ENCODE measurements at places on chromosomes 3 and 15.

DNA sequence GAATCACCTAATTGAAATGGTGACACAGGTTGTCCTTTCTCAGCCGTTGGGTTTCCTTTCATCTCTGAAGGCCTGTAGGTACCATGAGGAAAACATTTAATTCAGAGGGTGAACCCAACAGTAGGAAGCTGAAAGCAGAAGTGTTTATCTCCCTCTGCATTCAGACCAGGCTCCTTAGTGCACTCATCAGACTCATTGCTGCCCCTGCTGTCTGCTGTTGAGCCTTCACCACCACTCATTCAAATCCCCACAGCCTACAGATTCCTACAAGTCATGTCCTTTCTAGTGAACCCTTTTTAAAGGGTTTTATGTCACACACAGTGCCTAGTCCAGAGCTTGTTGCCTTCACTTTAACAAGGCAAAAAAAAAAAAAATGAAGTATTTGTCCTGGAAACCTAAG is 13.4 kb downstream of the WDR48 start:
- DNase-seq: peak; percentile 54

DNA sequence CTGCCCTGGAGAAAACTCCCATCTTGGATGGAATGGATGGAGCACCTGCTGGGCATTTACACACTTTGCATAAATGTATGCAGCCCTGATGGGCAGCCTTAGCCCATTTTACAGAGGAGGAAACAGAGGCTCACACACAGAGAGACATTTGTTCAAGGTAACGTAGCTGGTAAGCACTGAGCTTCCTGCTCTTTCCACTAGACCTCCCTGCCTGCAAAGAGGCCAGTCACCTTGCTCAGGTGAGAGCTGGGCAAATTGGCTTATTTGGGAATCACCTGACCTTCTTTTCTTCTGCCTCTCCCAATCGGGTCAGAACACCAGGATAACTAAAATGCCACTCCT is 51.4 kb upstream of the FLNB start:
- no peak for DNase-seq

DNA sequence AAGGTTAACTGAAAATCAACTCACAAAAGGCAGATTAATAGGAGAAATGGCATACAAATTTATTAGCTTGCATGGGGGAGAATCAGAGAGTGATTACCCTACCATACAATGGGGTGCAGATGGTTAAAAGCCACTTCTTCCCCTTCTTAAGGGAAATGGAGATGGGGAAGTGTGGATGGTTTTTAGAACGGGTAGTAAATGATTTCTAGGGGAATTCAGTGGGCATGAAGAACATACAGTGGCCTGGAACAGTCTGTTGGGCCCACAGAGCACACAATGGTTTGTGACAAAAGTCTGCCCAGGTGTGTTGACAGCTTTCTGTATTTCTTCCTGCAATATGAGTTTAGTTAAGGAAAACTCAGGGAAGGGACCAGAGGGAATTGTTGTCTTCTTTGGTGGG is 61.0 kb downstream of the C3orf80 start:
- DNase-seq: no peak

- peak; percentile 46 for DNase-seq
Observed at GRCh38 chr3:122233101-122233952, 49.9 kb downstream of the CASR start.

- DNase-seq: no peak
Observed at GRCh38 chr15:100902436-100903167, 16.6 kb upstream of the LRRK1 start.

GRCh38 chr3:21185816-21186314 is 565.1 kb downstream of the ZNF385D start:
- no peak for DNase-seq

DNA sequence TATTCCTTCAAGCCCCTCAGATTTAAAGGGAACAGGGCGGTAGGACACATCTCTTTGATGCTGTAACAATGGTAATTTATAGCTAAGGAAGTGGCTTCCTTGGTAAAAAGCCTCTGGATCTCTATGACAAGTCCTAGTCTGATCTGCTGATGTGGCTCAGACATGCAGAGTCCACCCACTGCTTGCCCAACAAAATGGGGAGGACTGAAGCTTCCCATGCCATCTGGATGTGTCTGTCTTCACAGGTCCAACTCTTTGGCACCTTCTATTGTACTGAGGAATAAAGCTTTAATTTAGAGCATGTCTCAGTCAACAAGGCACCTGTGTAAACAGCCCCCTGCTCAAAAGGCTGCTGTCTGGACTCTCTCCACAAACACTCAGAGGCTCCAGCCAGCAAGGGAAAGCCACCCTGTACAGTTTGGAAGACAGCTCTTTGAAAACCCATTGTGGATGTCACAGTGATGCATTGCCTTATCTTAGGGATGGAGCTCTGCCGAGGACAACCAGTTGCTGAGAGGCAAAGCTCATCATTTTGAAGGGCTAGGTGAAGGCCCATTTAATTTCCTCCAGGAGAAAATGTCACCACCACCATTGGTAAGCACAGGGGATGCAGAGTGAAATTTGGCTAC is 348.6 kb upstream of the GRM7 start:
- no peak for DNase-seq

DNA sequence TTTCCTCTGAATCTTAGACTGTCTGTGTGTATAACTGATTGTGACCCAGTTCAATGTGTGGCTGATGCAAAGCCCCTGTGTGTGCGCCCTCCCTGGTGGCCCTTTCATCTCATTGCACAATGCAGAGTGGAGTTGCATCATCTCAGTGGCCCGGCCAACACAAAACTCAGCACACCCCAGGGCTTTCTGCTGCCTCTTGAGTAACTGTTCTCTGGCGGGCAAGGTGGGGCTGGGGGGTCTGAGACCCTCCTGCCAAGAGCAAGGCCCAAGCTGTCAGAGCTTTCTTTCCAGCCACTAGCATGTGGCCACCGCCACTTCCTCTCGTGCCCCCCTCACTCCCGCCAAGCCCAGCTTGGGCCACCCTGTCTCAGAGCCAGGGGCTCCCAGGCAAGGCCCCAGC is 80.7 kb upstream of the ALDH1L1 start:
- DNase-seq: no peak

DNA sequence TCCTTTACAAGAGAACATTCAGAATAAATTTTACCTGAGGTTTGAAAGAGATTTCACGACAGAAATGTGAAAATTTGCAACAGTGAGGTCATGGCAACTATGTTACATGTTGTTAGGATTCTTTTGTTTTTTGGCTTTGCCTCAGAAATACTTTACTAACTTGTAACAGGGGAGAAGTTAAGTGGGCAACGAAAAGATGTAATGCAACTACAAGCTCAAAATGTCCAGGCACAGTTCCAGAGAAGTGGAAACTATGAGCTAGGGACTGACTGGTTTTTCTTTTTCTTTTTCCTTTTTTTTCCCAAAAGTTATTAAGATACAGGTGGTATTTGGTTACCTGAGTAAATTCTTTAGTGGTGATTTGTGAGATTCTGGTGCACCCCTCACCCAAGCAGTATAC is 111.5 kb upstream of the PPP2R3A start:
- DNase-seq: no peak

GRCh38 chr15:38252481-38253350 is at the start of gene SPRED1:
Gene SPRED1, plus strand, starts transcription at chr15:38252836. Its CDS starts 350 bp downstream, at chr15:38253186.
- peak; percentile 35 for DNase-seq

DNA sequence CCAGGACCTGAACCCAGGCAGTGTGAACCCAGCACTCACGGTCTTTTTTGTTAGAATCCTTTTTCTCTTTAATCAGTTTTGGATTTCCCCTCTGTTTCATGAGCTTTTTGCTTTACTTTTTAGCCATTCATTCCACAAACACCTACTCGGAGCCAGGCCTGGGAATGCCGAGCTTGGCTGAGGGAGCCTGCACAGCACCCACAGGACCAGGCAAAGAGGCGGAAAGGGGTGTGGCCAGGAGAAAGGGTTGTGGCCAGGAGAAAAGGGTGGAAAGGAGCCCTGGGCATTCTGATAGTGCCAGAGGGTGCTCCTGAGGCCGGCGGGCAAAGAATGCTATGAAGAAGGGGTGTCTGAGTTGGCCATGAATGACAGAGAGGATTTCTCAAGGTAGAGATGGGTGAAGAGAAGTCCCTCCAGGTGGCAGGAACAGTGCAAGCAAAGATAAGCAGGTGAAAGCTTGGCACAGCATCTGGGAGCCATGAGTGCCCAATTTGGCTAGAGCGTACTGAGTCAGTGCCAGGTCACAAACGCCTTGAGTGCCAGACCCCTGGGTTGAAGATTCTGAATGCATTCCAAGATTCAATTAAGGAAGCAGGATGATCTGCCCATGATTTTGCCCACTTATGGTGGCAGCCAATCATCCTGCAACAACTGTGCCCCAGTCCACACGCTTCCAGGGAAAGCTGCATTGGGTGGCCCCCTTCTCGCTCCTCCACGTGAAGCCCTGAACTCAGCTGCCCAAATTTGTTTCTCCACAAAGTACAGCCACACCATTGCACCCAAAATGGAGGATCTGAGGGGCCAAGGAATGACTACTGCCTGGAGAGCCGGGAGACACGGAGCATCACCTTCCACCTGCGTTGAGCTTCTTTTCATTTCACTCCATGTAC is 157.2 kb downstream of the XXYLT1 start:
- DNase-seq: no peak

DNA sequence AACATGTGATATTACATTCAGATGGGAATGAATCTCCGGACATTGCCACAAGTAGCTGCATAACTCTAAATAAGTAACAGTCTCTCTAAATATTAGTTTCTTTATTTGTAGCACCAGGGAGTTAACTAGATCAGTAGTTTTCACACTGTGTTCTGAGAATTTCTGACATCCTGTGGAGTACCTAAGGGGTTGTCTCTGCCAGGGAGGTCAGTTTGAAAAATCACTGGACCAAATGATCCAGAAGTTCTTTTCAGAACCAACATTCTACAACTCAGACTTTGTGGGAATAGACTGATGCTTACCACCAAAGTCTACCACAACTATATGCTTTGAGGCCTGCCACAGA is 9.0 kb upstream of the ILDR1 start:
- DNase-seq: no peak

GRCh38 chr3:178255315-178255714 is 280.9 kb upstream of the KCNMB2 start:
- no peak for DNase-seq

- DNase-seq: peak; percentile 4
Observed at GRCh38 chr3:117479095-117479494, 769.5 kb downstream of the TUSC7 start.

- no peak for DNase-seq
Observed at GRCh38 chr15:38626443-38627050, 61.9 kb upstream of the RASGRP1 start.

DNA sequence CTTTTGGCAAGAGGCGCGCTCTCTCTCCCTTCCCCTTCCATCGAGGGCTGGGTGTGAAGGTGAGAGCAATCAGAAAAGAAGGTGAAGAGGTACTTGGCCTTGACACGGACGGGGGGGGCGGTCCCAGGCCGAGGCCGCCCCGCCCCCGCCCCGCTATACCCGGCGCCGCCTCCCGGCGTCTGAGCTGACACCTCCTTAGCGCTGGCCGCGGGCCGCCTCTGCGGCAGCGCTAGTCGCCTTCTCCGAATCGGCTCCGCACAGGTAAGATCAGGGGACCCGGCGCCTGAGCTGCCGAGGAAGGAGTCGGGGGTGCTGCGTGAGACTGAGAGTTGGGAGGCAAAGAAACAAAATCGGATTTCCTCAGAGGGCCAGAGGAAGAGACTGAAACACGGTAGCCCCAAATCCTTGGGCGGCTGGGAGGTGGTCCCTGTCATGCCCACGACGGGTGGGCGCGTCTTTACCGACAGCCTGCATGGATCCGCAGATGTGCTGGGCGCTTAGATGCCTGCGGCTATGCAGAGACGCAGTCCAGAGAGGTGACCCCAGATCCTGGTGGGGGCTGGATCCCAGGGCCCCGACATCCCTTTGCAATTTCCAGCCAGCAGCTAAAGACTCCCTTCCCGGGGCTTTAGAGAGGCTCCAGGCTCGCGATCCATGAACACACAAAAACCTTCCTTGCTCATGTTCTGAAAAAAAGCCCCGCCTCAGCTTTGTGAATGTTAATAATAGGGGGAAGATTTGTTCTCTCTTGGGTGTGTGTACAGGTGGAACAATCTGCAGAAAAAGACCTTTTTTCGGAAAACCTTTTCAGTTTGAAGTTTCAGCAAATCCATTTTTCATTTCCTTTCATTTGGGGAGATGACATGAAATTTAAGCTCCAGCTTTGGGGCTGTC is at the start of gene ENTPD3:
ENTPD3 (plus strand) TSS at position 184 of the 894 bp plus-strand sequence. CDS start 874 bp downstream, outside the sequence.
- peak; percentile 29 for DNase-seq

DNA sequence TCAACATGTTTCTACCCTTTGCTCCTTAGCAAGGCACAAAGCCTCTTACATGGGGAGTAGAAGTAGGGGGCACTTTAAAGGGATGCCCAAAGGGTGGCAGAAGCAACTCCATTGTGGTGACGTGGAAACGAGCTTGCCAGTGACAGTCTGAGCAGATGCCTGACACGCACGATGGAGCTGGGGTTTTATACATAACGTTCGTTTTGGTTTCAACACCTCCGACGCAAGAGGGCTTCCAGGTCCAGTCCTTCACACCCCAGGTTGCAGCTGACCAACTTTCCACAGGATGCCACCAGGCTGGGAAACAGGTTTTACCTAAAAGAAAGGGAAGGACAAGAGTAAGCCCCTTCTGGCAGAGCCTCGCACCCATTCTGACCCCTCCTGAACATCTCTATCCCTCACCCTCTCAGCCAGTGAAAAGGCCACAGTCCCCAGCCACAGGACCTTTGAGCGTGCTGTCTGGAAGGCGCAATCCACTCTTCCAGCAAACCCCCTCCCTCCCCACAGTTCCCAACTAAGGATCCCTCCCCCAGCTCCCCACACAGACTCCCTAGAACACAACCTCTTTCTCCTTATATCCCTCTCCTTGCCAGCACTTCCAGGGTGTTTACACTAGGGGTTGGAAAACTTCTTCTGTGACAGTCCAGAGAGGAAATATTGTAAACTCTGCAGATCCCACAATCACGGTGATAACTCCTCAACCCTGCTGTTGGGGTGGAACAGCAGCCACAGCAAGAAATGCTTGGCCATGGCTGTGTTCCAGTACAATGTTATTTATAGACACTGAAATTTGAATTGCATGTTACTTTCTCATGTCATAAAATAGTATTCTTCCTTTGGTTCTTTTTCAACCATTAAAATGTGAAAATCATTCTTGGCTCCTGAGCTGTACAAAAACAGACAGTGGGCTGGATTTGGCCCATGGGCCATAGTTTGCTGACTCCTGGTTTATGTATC is 36.2 kb downstream of the FAM174B start:
- DNase-seq: no peak

DNA sequence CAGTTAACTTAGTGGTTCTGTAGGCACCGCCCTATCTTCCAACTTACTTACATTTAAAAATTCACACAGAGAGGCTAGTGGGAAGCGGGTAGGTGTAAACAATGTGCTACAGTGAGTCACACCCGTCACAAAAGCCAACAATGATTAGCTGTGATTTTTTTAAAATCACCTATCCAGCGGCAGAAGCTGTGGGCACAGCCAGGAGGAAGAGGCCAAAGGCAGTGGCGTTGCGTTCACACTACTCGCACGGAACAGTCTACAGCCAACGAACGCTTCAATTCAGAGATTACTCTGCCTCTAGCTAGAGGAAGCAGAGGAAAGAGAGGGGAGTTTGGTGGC is 2.5 kb upstream of the NLGN1 start:
- DNase-seq: no peak

DNA sequence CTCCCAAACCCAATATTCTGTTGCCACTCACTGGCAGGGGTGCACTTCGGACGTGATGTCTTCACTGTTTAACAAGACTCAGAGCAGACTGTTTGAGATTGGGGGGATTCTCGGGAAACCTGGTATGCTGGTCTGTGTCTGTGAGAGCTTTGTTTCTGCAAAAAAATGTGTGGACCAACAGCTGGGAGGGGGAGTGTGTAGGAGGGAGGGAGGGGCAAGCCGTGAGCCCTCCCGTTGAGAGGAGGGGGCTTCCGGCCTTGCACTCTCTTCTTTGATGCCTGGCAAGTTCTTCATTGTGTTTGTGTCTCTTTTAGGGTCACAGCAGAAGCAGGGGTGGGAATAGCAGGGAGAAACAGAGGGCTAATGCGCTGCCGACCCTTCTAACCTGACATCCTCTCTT is 74.9 kb upstream of the NDN start:
- no peak for DNase-seq

GRCh38 chr3:172103724-172104123 is 64.3 kb downstream of the FNDC3B start:
- no peak for DNase-seq

Measured in GM10248 (cell line).